ENCODE measurements at places on chromosomes 2 and 18.
A peak's percentile ranks its signal among the peaks of the same experiment; 100 is the strongest.

GRCh38 chr2:110774701-110775100 is 42.3 kb downstream of the ACOXL start:
- DNase-seq, result no peak

GRCh38 chr18:57931038-57931437 is 113.0 kb upstream of the NEDD4L start:
- DNase-seq, result no peak

GRCh38 chr2:170822290-170823087 is 5.8 kb downstream of the GAD1 start:
- DNase-seq, result peak; percentile 62

GRCh38 chr2:84957771-84958134 is 13.2 kb upstream of the KCMF1 start:
- no peak for DNase-seq
